Gastrocnemius medialis (tissue), 4 donors: ENCODE measurements at places on chromosomes 6 and 20. TPM values are rescaled to one million over a fixed set of nuclear protein-coding genes. Genes with fewer than 3 reads are reported as not detected.

Gene INSM1
- total RNA-seq = not detected

Gene PPIL6
- total RNA-seq = 1.1 TPM

Gene CGA
- not detected for total RNA-seq

Gene ASIP
- total RNA-seq = not detected

Gene HLA-DQA2
- total RNA-seq = not detected

Gene ARMH2
- not detected for total RNA-seq

Gene OXT
- not detected for total RNA-seq

Gene ZNF391
- 1.1 TPM for total RNA-seq

Gene RAET1L
- not detected for total RNA-seq

Gene SLC35F1
- not detected for total RNA-seq

Gene HLA-DQB1
- total RNA-seq = 2.2 TPM

Gene HSPA12B
- 8.5 TPM for total RNA-seq

Gene CRISP3
- not detected for total RNA-seq

Gene PTCHD4
- not detected for total RNA-seq

Gene PRND
- not detected for total RNA-seq

Gene TCF15
- 4.5 TPM for total RNA-seq

Gene CLDN20
- not detected for total RNA-seq

Gene KCNQ5
- total RNA-seq = 19.3 TPM

Gene HBS1L
- total RNA-seq = 97.9 TPM

Gene SSTR4
- not detected for total RNA-seq

Gene TFAP2D
- not detected for total RNA-seq

Gene CST4
- total RNA-seq = not detected

Gene RFX6
- total RNA-seq = not detected

Gene SYCP2
- total RNA-seq = 0.78 TPM

Gene WFDC12
- total RNA-seq = not detected

Gene FAM8A1
- total RNA-seq = 22.7 TPM

Gene PPP1R14C
- 37.0 TPM for total RNA-seq

Gene MUC21
- total RNA-seq = not detected

Gene TMEM14A
- 1.8 TPM for total RNA-seq

Gene ZNF322
- 7.7 TPM for total RNA-seq

Gene PIGU
- 14.1 TPM for total RNA-seq
